Mesenteric fat pad (tissue), 1 donor: ENCODE measurements at places on chromosomes 1 and 21. TPM values are rescaled to one million over a fixed set of nuclear protein-coding genes. Genes with fewer than 3 reads are reported as not detected.

Gene SON
- total RNA-seq, result 258 TPM

Gene MYOG
- total RNA-seq, result not detected

Gene GNAT2
- not detected for total RNA-seq

Gene ATP1A4
- total RNA-seq, result 0.39 TPM

Gene ZNF678
- total RNA-seq, result 5.1 TPM
